ENCODE measurements at places on chromosomes 11 and 22.

DNA sequence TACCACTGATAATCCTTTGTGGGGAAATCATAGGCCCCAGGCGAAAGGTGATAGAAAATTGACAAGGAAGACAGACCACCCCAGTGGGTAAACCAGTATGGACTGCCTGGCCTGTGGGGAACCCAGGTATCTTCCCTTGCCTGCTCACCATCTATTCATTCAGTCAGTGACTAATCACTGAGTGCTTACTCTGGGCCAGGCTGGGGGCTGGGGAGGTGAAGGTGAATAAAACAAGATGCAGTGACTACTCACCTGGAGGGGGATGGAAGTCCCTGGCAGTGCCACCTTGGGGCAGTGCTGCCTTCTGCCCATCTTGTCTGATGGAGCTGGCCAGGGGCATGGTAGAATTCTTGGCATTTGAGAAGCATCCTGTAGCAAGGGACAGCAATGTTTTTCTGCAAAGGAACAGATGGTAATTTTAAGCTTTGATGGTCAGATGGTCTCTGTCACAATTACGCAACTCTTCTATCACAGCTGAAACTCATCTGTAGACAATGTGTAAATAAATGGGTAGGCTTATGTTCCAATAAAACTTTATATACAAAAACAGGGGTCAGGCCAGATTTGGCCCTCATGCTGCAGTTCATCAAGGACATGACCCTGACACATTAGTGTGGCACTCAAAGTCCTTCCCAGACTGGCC is 4.6 kb downstream of the ISX start:
- no peak for DNase-seq

- no peak for DNase-seq
These were observed 129.3 kb downstream of the GRIA4 start for GRCh38 chr11:105738986-105739795.

GRCh38 chr11:113481226-113481625 is 6.0 kb upstream of the DRD2 start:
- no peak for DNase-seq

DNA sequence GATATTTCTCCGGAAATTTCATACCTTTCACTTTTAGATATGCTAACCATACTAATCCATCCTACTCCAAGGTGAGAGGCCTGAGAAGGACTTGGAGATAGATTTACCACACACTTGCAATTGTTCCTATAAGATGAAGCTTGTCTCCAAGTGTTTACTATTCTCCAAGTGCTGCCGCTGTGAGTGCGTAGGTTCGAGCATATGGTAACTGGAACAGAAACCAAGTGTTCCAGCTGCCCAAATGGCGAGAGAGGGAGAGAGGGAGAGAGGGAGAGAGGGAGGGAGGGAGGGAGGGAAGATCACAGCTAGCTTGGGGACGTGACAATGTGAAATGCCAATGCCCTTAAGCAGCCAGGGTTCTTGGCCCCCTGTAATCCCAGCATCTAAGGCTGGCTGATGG is 21.5 kb downstream of the ASCC2 start:
- no peak for DNase-seq

GRCh38 chr11:74683941-74684481 is 47.2 kb downstream of the CHRDL2 start:
- no peak for DNase-seq

GRCh38 chr22:19996694-19997384 is 19.8 kb downstream of the ARVCF start:
- no peak for DNase-seq

DNA sequence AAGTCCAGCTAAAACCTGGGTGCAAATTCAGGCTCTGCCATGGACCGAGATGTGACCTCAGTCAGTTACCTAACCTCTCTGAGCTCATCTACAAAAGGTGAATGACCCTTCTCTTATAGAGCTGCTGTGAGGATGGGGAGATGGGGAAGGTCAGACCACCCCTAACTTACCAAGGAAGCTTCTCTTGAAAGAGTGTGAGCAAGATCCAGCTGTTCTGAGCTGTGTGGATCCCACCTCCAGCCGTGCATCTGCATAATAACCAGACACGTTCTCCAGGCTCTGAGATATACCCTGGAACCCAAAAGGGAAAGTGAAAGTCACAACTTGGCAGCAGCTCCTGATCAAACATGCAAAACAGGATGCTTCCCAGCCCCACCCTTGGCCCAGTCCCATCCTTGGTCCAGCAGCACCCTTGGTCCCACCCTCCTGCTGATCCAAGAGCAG is at the start of gene APOL3:
Gene APOL3 (minus strand): TSS at position 257 of the 444 bp plus-strand sequence. CDS start 11,700 bp downstream, outside the sequence.
- DNase-seq: no peak

- DNase-seq: no peak
These were observed 3.2 kb downstream of the CRY2 start for GRCh38 chr11:45850446-45850845.

GRCh38 chr11:9169595-9170295 is 78.3 kb upstream of the SCUBE2 start:
- DNase-seq: no peak

DNA sequence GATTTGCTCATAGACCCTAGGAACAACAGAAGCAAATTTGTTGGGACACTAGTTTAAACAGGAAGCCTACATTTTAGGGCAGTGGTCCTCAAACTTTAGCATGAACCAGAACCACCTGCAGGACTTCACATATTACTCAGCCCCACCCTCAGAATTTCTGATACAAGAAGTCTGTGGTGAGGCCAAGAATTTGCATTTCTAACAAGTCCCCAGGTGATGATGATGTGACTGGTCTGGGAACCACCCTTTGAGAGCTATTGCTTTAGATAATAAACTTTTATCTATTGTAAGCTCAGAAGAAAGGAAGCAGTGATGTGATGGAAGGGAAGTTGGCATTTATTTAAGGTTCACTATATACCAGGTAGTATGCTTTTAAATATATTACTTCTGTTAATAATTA is 194.0 kb downstream of the FAM181B start:
- DNase-seq: no peak

GRCh38 chr11:11449327-11449726 is 96.3 kb upstream of the CSNK2A3 start:
- no peak for DNase-seq

DNA sequence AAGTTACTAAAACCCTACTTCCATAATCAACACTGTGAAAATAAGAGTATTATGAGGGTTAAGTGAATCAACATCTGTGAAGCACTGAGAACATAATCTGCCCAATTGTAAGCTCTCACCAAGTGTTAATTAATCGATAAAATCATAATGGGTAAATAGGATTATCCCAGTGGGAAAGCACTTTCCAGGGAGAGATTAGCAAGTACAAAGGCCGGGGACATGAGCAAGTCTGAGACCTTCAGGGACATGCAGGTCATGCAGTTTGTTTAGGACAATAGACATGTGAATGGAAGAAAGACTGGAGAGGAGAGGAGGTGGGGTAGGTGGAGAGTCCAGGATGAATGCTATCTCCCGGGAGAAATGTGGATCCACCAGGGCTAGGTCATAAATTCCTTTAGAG is 57.8 kb upstream of the FIBIN start:
- no peak for DNase-seq

DNA sequence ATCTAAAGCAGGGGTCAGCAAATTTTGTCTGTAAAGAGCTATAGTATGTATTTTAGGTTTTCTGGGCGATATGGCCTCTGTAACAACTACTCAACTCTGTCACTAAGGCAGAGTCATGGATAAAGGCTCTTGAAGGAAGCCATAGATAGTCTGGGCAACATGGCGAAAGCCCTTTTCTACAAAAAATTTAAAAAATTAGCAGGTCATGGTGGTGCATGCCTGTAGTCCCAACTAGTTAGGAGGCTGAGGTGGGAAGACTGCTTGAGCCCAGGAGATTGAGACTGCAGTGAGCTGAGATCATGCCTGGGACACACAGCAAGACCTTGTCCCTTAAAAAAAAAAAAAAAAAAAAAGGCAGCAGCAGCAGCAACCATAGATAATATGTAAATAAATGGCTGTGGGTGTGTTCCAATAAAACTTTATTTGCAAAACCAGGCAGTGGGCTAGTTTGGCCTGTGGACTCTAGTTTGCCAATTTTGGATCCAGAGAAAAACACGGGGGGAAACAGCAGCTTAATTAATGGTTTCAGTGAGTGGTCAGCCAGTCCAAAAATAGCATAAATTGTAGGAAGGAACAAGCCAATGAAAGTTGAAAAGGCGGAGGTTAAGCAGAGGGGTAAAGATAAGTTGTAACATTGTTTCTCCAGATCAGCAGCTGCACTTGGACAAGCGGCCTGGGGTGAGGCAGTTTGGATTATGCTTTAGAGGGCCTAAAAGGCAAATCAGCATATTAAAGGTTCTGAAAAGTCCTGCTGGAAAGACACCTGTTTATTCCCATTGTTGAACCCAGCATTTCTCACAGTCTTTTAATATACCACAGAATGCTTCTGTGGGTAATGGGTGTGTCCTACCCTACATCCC is 62.6 kb downstream of the KIAA1671 start:
- DNase-seq: no peak

- no peak for DNase-seq
These were observed 90.1 kb downstream of the ETS1 start for GRCh38 chr11:128497061-128497775.

DNA sequence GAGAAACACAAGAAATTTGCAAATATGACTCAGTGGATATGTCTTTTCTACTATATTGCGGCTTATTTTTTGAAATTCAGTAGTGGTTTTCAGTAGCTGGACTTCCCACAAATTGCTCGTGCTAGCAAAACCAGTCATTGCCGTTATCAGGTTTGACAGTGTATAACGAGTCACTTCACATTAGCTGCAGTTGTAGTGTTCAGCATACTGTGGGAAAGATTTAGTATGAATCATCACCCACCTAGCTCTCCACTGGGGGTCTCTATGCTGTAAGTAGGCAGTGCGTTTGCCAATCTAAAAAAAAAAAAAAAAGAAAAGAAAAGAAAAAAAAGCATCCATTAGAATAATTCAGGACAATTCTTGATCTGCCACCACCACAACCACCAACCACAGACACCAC is 1318.9 kb downstream of the LRRC4C start:
- DNase-seq: no peak

- no peak for DNase-seq
These were observed 1496.4 kb downstream of the TBC1D22A start for GRCh38 chr22:48258811-48259210.
